ENCODE measurements at places on chromosomes 6 and 20.
A peak's percentile ranks its signal among the peaks of the same experiment; 100 is the strongest.

- DNase-seq: no peak
Observed at GRCh38 chr20:62202083-62202395, 18.0 kb downstream of the HRH3 start.

DNA sequence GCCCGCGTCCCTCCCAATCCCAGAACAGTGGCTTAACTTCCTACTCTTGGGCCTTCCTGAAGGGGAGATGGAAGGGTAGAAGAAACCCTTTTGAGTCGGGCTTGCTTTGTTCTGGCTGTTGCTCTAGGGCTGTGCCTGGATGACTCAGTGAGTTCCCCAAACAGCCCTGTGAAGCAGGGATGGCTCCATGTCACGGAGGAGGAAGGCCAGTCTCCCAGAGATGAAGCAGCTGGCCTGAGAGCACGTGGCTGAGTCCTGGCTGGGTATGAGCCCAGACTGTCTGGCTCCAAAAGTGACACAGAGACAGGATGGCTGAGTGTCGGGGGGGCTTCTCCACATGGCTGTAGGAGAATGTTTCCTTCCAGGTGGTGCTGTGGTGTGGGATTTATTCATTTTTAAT is 4.6 kb downstream of the SYTL3 start:
- no peak for DNase-seq

DNA sequence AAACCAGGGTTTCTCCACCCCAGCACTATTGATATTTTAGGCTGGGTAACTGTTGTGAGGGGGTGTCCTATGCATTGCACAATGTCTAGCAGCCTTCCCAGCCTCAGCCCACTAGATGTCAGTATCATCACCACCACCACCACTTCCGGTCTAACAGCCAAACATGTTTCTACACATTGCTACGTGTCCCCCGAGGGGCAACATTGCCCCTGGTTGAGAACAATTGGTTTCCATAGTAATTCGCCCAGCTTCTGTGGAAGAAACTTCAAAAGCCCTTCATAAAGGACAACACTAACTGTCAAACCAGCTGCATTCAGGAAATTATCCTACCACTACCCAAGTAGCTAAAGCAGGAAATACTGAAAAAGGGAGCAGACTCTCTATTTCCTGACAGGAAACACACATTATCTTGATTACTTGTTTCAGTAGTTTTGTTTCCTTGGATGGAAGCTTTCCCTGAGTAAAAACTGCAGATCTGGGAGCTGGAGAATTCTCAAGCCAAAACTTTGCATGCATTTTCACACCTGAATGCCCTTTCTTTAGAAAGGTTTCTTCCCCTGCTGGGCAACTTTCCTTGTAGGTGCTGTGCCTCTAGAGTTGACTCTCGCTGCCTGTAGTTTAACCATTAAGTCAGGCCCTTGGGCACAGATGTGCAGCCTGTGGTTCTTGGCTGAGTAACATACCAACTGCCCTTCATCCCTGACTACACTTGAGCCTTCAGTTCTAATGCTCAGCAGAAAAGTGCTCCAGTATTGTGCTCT is 23.6 kb downstream of the PKHD1 start:
- DNase-seq: no peak

DNA sequence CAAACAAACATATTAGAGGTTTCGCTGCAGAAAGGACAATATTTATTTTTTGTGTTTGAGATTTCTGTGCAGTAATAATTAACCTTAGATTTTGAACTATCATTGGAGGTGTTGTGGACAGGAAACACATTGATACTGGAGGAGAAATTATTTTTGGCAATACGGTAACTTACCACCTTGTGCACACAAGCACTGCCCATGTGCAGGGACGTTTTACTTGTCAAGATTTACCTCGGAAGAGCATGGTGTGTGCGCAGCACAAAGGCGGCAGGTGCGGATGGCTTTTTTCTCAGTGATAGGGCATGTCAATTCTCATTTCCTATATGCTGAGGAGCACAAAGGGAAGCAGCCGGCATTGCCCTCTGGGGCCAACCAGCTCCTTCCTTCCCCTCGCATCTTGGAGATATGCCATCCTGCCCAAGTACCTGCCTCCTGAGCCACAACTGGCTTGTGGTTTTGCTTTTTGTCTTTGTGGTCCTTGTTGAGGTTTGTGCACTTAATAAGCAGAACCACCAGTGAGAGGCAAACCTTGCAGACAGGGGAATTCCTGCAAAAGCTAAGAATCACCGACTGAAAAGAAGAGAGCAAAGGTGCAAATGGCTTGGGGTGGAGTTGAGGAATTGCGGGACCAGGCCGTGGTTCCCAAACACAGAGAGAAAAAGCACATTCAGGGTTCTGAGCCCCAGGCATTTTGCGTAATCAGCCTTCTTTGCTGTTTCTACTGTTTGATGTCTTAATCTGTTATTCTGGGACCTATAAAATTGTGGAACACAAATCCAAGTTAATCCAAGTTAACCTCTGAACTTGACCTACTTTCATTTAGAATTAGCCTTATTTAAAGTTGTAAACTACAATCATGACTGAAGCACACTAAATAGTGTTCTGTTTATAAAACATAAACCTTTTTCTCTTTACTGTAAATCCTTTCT is 21.9 kb downstream of the SAMD5 start:
- DNase-seq: no peak

- peak; percentile 82 for DNase-seq
Observed at GRCh38 chr20:11178946-11179654, 505.3 kb upstream of the JAG1 start.

- DNase-seq: no peak
Observed at GRCh38 chr6:111774346-111774703, 98.9 kb downstream of the FYN start.

- no peak for DNase-seq
Observed at GRCh38 chr6:131060311-131060710, 2.7 kb downstream of the EPB41L2 start.

DNA sequence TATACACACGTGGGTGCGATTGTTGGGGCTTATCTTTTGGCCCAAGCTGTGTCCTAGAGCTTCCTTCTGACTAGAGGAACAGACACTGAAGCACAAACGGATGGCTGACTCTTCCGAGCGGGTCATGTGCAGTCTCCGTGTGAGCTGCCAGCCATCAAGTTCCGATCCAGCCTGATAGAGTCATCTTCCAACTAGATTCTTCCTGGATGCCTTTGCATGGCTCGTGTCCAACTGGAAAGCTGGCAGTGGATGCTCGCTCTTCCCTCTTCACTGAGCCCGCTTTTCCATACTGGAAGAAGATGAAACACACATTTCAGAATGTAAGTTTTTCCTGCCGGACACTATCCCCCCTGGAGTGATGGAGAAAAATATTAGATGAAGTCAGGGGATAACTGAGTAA is 148.1 kb downstream of the SCML4 start:
- no peak for DNase-seq

- no peak for DNase-seq
Observed at GRCh38 chr6:139841794-139842215, 467.4 kb upstream of the CITED2 start.

GRCh38 chr6:105810105-105810921 is 275.8 kb upstream of the PRDM1 start:
- no peak for DNase-seq

DNA sequence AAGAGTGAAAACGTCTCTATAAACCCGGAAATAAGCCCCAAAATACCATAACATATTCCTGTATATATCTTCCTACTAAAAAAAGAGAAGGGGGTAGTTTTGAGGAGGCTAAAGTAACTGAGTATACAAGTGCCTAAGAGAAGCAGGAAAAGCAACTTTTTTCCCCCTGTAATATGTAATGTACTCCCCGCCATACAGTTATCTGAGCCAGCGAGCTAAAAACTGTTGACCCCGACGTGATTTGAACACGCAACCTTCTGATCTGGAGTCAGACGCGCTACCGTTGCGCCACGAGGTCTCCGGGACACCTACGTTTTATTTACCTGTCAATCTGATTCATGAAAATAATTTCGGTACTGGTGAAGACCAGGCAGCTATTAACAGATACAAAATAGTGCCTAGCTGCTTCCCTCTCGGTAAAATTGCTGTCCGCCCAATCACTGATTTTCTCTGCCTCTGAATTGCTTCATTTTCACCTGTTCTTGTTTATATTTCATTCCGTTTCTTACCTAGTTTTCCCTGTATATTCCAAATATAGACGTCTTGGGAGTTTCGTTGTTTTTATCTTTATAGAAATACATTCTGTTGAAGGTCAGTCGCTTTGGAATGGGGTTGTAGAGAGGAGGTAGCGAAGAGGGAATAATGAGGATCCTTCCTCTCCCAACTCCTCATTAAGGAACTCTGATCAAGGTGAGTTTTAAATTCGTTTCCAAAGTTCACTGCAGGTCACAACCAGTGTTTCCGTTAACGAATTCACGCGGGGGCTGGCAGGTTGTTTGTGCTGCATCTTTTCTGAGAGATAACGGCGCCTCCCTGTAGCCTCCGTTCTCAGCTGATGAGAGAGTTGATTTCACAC is 33.6 kb upstream of the BTN3A2 start:
- no peak for DNase-seq
